ENCODE measurements at places on chromosomes 7 and 10.

GRCh38 chr10:60148266-60148840, 241.3 kb downstream of the ANK3 start:
- no peak for DNase-seq

- peak; percentile 58 for DNase-seq
Measured at GRCh38 chr10:29240986-29241660, 47.7 kb upstream of the LYZL1 start.

GRCh38 chr7:26388256-26388655, 96.6 kb downstream of the SNX10 start:
- no peak for DNase-seq

- no peak for DNase-seq
Measured at GRCh38 chr7:155227788-155228458, 69.8 kb upstream of the INSIG1 start.

- no peak for DNase-seq
Measured at GRCh38 chr10:13087601-13087985, 12.4 kb upstream of the OPTN start.

DNA sequence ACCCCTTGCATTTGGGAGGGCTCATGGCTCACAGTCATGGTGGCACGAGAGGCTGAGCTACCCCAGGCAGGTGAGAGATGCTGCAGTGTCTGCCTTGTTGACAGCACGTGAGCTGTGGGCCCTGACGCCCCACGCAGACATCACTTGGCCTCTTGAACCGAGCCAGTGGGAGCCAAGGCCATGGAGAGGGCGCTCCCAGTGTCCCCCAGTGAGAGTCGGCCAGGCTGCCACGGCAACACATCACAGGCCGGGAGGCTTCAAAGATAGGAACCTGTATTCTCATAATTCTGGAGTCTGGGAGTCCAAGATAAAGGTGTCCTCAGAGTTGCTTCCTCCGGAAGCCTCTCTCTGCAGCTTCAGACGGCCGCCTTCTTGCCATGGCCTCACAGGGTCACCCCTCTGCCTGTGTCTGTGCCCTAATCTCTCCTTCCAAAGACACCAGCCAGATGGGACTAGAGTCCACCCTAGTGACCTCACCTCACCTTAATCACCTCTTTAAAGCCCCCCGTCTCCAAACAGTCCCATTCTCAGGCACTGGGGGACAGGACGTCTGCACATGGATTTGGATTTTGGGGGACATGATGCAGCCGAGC, 119.6 kb downstream of the KLF6 start:
- no peak for DNase-seq

DNA sequence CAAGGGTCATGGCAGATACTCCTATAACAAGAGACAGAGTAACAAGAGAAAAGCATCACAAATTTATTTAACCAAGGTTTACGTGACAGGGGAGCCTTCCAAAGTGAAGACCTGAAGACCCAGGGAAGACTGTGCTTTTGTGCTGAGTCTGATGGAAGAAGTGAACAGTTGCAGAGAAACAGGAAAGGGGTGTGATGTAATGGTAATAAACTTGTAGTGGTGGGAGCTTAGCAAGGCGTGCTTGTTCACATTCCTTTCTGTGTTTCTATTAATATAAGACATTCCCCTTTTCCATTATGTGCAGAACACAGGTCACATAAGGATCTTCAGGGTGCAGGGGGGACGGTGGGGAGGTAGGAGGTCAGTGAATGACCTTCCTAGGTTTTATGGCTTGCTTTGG, 25.5 kb upstream of the C10orf67 start:
- DNase-seq = no peak

GRCh38 chr7:7843972-7844371, 124.6 kb upstream of the GLCCI1 start:
- DNase-seq = no peak

DNA sequence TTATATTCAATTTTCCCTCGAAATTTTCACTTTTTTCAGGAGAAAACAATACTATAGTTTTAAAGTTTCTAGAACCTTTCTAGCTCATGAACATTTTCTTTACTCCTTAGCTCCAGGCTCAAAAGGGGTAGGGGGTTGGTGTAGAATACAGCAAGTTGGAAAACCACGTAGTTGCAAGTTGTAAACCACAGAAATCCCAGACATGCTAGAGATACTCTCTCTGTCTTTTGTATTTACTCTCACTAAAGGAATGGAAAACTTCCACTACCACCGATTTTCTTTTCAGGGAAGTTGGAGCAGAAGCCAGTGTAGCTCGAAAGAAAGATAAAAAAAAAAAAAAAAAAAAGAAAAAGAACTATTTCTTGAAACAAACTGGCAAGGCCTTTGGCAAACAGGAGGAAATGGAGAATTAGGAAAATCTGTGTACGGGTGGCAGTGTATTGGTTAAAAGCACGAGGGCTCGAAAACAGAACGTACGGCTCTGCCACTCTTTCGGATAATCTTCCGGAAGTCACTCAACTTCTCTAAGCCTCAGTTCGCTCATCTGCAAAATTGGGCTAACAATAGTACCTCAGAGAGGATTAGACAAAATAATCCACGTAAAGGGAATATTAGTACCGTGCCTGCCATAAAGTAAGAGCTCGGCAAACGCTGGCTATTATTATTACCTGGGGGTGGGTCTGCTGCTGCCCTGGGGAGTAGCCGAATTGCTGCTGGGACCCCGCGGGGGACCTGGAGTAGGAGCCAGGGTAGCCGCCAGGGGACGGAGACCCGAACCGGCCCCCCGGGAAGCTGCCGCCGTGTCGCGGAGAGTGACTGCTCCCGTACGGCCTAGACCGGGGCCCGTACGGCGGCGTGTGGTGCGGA, 628 bp downstream of the MPLKIP start:
- DNase-seq = no peak

GRCh38 chr10:26378861-26379294, 59.3 kb upstream of the APBB1IP start:
- DNase-seq = no peak

GRCh38 chr7:43509906-43510305, 73.0 kb upstream of the STK17A start:
- no peak for DNase-seq

DNA sequence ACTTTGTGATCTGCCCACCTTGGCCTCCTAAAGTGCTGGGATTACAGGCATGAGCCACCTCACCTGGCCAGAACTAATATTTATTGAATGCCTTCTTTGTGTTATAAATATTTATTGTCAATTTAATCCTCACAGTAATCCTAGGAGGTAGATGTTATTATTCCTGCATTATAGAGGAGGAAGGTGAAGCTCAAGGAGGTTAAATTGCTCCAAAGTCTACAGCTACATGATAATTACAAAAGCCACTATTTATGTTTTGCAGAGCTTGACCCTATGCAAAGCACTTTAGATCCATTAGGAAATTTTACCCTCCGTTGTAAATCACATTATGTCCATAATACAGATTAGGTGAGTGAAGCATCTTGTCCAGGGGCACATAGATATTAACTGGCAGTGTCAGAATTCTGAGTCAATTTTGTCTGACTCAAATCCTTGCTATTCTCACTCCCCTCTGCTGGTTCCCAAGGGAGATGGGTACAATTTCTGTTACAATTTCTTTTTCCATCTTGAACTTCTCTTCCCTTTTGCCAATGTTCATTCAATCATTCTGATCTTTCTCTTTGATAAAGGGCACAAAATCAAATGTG, 25.7 kb upstream of the CDK14 start:
- DNase-seq = no peak

DNA sequence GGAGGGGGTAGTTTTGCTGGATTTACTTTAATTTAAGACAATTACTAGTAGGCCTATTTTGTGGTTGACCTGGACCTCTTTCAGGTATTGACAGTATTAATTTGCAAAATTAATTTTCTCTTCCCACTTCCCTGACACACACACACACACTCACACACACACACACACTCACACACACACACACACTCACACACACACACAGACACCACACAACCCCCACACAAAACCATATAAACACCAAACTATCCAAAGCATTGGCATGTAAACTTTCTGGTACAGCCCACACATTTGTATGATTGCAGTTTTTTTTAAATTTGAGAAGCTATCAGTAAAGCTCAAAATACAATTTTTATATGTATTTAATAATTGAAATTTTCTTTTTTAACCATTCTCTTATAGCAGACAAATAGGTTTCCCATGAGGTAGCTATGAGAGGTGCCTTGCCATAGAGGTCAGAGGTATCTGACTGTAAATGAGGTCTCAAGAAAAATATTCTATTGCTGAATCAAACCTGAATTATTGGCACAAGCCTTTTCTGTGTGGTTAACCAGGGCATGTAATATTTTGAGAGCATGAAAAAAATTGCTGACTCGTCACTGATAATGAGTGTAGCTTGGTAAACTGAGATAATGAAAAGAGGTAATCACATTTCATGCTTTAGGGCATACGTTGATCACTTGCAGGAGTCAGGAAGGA, 306.5 kb downstream of the GATA3 start:
- DNase-seq = no peak

DNA sequence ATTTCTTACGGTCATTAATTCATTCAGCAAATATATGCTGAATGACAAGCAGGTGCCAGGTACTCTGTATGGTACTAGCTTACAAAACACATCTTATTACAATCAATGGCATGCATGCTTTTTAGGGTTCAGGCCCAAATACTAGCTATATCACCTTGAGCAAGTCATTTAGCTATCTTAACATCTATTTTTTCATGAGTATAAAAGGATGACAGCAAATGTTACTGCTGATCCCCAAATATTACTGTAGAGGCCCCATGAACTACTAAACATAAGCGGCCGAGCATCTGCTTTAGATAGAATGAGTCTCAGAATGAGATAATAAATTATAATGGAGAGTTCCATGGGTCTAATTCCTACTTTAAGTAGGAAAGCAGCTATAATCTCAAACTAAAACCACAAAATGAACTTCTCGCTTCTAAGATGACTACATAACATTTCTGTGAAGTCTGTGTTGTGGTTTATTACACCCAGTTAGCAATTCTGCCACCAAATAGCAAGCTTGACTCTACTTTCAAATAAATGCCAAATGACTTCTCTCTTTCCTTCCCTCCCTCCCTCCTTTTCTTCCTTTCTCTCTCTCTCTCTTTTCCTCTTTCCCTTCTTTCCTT, 113.7 kb upstream of the LRRN3 start:
- no peak for DNase-seq

DNA sequence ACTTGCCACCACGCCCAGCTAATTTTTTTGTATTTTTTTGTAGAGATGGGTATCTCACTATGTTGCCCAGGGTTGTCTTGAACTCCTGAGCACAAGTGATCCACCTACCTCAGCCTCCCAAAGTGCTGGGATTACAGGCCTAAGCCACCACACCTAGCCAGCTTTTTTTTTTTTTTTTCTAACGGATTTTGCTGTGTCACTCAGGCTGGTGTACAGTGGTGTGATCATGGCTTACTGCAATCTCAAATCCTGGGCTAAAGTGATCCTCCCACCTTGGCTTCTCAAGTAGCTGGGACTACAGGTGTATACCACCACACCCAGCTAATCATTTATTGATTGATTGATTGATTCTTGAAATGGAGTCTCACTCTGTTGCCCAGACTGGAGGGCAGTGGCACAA, 106.0 kb upstream of the TRIM24 start:
- DNase-seq = no peak

- no peak for DNase-seq
Measured at GRCh38 chr7:112669306-112669705, 120.9 kb downstream of the TMEM168 start.

DNA sequence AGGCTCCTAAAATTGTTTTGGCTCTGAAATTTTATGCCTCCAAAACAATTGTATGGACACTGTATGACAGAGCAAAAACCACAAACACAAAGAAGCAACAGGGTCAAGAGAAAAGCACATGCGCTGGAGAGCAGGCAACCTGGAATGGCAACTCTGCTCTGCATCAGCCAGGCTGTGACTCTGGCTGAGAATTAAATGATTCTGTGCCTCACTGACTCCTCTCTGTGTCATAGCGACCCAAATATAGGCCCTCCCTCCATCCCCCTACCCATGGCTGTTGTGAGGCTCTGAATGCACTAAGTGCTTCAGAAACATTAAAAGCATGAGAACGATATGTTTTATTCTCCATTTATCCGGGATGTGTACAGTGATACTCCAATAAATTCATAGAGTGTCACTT, 24.9 kb upstream of the NEBL start:
- no peak for DNase-seq

DNA sequence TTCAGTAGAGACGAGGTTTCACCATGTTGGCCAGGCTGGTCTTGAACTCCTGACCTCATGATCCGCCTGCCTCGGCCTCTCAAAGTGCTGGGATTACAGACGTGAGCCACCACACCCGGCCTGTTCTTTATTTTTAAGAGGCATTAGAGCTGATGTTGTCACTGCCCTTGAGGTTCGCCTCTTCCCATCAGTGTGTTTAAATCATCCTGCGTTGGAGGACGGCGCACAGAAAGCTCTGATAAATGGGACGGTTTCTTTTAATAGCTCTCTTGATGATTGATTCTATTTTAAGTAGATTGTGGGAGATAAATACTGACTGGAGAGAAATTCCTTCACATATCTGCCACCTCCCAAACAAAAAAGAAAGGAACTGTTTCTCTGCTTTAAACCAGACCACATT, 29.0 kb downstream of the UPP1 start:
- no peak for DNase-seq

DNA sequence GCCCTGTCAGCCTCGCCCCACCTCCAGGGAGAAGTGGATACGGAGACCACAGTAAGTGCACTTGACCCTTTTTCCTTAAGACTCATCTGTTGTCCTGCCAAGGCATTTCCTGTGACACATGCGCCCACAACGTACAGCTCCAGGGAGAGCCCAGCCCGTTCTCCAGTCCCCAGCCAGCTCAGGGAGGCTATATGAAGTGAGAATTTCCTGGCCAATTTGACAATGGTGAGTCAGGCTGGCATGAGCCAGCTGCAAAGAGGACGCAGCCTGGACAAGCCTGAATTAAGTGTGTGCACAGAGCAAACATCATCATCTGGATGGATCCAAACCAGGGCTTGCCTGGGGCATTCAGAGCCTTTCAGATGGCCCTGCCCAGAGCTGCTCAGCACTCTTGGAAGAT, 244.8 kb downstream of the KCNMA1 start:
- no peak for DNase-seq

DNA sequence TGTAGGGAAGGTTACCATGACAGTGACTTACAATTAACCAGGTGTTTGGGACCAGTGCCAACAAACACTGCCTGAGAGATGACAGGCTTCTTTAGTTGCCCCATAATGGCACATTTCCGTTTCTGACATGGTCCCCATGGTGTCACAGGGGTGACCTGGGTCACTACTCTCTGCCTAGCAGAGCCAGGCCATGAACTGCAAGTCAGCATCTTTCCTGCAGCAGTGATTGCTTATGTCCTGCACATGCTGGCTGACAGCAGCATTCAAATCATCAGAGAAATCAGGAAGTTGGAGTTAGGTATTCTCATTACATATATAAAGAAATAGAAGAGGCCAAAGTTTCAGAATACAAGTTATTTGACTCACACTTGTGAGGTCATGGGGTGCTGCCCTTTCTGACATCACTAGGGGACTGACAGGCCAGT, 47.1 kb upstream of the ZNRF2 start:
- no peak for DNase-seq

DNA sequence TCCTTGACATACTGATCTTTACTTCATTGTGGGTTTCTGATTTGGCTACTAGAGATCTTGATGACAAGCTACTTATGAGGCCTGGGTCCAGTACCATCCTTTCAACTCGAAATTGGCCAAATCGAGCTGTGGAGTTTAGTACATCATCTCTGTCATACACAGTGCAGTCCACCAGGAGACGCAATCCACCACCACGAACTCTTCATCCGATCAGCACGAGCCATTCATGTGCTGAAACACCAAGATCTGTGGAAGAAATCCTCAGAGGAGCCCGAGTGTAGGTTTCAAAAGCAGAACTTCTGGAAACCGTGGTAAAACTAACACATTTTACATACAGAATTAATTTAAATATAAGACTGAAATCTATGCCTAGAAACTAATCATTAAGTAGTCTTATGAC, 14.2 kb downstream of the DNAJC9 start:
- no peak for DNase-seq

All from anterior cingulate cortex (tissue), 58 donors.